Activated CD8-positive, alpha-beta memory T cell treated with anti-CD3 and anti-CD28 coated beads, Interleukin-2, amount 10 ng/mL, durations not matched to agents 7 days and 5 days (primary cell): ENCODE measurements at places on chromosomes 16 and 17. TPM values are rescaled to one million over a fixed set of nuclear protein-coding genes. Genes with fewer than 3 reads are reported as not detected.

GRCh38 chr17:2453325-2453724 lies 52.5 kb upstream of the MNT start:
- H3K4me3 ChIP-seq = no peak overlapping the region
- peaks cover 5% of the 10 kb centered on the region for H3K4me1 ChIP-seq
- H3K27me3 ChIP-seq = no peaks in the 10 kb centered on the region
- no peak for DNase-seq
- H3K27ac ChIP-seq = no peak overlapping the region

- H3K4me3 ChIP-seq = no peak overlapping the region
- no peaks in the 10 kb centered on the region for H3K36me3 ChIP-seq
- no peak for DNase-seq
- H3K4me1 ChIP-seq = peaks cover 3% of the 10 kb centered on the region
These were observed 74.6 kb downstream of the AMFR start for GRCh38 chr16:56350491-56351405.

DNA sequence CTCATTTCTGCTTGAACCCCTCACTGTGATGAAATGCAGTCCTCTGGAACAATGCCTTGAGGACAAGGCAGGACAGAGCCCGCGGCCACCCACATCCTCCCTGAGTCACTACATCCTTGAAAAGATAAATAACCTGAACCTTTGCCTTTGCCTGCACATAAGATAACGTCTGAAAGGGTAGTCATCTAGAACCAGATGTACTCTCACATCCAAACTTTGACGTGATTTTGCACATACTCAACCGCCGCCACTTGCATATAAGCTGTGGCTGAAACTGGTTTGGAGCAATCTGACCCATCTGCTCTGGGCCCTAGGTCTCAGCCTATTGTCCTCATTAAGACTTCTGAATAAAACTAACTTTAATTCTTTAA lies 252.1 kb downstream of the PHKB start:
- DNase-seq = peak; percentile 78
- no peaks in the 10 kb centered on the region for H3K36me3 ChIP-seq
- H3K4me3 ChIP-seq = no peak overlapping the region
- H3K4me1 ChIP-seq = peaks cover 23% of the 10 kb centered on the region

DNA sequence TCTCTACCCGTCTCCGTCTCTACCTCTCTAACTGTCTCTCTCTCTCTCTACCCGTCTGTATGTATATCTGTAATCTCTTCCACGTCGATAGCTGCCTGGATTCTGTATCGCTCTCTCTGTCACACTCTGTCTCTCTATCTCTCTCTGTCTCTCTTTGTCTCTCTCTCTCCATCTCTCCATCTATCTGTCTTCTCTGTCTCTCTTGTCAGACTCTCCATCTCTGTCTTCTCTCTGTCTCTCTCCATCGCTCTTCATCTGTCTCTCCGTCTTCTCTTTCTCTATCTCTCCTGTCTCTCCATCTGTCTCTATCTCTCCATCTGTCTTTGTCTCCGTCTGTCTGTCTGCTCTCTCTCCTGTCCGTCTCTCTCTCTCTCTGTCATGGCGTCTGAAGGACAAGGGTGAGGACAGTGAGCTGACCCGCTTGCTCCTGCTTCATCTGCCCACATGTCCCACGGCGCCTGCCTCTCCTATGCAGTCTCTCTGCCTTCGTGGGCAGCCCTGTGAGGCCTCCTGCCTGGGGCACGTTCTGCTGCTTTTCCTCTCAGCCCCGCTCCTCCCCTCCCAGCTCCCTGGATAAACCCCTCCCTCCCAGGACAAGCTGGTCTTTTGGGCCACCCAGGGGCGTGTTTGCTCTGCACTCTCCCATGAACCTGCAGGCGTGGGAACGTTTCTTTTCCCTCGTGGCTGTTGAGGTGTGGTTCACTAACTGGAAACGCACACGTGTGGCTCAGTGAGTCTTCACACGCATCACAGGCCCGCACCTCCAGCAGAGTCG lies 18.9 kb downstream of the ACSF3 start:
- DNase-seq = no peak
- H3K27me3 ChIP-seq = no peaks in the 10 kb centered on the region
- H3K27ac ChIP-seq = no peak overlapping the region
- H3K4me1 ChIP-seq = peaks cover 38% of the 10 kb centered on the region
- no peak overlapping the region for H3K4me3 ChIP-seq
- peaks cover 29% of the 10 kb centered on the region for H3K36me3 ChIP-seq

DNA sequence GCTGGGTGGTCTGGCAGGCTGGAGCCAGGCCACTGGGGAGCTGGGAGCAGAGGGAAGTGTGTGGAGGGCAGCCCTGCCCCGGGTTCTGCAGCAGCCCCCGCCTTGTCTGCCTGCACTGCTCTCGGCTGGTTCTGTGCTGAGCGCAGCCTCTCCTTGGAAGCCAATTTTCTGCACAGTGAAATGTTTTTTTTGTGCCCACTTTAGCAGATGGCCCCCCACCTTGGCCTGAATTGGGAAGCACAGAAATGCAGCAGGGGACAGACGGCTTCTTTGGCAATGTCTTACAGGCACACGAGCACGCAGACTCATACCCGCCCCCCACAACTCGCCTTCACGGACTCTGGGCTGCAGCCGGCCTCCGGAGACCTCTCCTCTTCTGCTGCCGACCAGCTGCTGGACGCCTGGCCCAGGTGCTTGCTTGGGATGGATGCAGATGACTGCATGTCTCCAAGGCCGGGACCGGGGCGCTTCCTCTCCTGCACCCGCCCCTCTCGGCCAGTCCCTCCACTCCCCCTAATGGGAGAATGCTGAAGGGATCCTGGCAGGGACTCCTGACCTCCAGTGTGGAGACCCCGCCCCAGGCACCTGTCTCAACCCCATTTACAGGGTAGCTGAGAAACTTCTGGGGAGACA lies 14.8 kb downstream of the NPTX1 start:
- H3K36me3 ChIP-seq = no peaks in the 10 kb centered on the region
- peaks cover 22% of the 10 kb centered on the region for H3K4me1 ChIP-seq
- peaks cover 44% of the 10 kb centered on the region for H3K27me3 ChIP-seq
- no peak overlapping the region for H3K27ac ChIP-seq
- no peak for DNase-seq

DNA sequence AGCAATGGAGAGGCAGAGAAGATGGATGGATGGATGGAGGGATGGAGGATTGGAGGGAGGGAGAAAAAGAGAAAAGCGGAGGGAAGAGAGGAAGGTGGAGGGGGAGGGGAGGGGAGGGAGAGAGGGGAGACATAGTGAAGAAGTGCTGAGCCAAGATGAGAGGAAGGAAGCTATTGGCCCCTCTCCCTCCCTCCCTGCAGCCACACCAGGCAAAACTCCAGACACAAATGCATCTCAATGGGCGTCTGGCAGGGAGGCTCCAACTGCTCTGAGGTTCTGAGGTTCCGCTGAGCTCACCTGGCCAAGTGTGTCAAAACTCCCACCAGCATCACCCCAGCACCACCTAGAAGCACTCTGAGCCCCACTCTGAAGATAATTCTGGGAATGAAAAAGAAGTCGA lies 26.9 kb upstream of the PHB1 start:
- H3K4me3 ChIP-seq = no peak overlapping the region
- no peak overlapping the region for H3K27ac ChIP-seq
- H3K36me3 ChIP-seq = no peaks in the 10 kb centered on the region
- DNase-seq = no peak
- peaks cover 32% of the 10 kb centered on the region for H3K27me3 ChIP-seq

GRCh38 chr16:74740795-74741304 lies 33.8 kb downstream of the FA2H start:
- no peaks in the 10 kb centered on the region for H3K27me3 ChIP-seq
- H3K36me3 ChIP-seq = no peaks in the 10 kb centered on the region
- DNase-seq = no peak
- H3K4me1 ChIP-seq = no peaks in the 10 kb centered on the region
- H3K4me3 ChIP-seq = no peak overlapping the region

DNA sequence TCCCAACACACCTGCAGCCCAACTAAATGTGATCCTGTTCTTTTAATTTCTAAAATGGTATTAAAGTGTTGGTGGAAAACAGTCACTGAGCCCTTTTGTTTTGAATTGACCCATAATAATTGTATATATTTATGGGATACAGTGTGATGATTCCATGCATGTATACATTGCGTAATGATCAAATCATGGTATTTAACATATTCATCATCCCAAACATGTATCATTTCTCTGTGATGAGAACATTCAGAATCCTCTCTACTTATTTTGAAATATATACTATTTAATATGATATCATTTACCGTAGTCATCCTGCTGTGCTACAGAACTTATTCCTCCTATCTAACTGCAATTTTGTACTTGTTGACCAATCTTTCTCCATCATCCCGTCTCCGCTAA lies 14.0 kb upstream of the MYH10 start:
- peaks cover 18% of the 10 kb centered on the region for H3K27me3 ChIP-seq
- no peak overlapping the region for H3K4me3 ChIP-seq
- H3K27ac ChIP-seq = no peak overlapping the region
- no peaks in the 10 kb centered on the region for H3K36me3 ChIP-seq

GRCh38 chr17:27743281-27743885 lies 56.9 kb downstream of the NOS2 start:
- H3K27ac ChIP-seq = no peak overlapping the region
- no peaks in the 10 kb centered on the region for H3K4me1 ChIP-seq
- no peaks in the 10 kb centered on the region for H3K36me3 ChIP-seq

DNA sequence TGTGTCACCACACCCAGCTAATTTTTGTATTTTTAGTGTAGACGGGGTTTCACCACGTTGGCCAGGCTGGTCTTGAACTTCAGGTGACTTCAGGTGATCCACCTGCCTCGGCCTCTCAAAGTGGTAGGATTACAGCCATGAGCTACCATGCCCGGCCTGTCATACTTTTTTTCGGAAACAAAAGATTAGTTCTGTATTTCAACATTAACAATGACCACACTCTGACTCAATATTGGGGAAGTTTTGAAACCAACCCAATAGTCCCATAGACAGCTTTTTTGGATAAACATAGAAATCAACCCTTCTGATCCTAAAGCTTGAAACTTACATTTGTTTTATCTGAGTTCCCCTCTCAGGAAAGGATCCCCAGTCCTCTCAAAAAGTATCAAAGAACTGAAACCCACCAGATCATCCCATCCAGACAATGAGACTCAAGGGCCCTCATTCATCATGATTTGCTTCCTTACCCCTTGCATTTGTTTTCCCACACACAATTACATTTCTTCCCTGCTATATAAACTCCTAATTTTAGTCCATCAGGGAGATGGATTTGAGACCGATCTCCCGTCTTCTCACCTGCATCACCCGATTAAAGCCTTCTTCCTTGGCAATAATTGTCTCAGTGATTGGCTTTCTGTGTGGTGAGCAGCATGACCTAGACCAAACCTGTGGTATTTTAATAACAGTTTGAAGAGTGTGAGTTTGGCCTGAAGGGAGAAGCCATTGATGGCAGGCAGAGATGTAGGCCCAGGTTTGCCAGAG lies 7.2 kb upstream of the AGRP start:
- H3K4me3 ChIP-seq = no peak overlapping the region
- no peaks in the 10 kb centered on the region for H3K4me1 ChIP-seq
- DNase-seq = no peak
- H3K27ac ChIP-seq = no peak overlapping the region
- H3K27me3 ChIP-seq = no peaks in the 10 kb centered on the region

GRCh38 chr16:24624102-24624501 lies 84.7 kb downstream of the RBBP6 start:
- no peaks in the 10 kb centered on the region for H3K36me3 ChIP-seq
- H3K4me3 ChIP-seq = no peak overlapping the region
- H3K4me1 ChIP-seq = no peaks in the 10 kb centered on the region

DNA sequence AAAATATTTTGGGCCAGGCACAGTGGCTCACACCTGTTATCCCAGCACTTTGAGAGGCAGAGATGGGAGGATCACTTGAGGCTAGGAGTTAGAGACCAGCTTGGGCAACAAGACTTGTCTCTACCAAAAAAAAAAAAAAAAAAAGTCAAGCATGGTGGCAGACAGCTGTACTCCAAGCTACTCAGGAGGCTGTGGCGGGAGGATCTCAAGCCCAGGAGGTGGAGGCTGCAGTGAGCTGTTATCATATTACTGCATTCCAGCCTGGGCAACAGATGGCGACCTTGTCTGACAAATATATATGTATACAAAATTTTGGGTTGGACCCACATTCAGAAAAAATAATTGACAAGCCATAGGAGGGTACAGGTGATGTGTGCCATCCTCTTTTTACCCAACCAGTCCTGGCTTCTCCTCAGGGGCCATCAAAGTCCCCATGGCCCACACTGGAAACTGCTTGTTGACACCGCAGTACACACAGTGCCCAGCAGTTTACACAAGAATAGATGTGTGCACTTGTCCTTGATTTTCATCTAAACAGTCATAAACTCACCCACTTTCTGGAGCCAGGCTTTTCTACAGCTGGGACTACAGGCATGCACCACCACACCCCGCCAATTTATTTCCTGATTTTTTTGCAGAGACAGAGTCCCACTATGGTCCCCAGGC lies 1.7 kb downstream of the CES2 start:
- peak overlapping the region; percentile 33 for H3K27ac ChIP-seq
- peaks cover 47% of the 10 kb centered on the region for H3K4me1 ChIP-seq
- H3K27me3 ChIP-seq = no peaks in the 10 kb centered on the region

GRCh38 chr17:74024871-74025531 lies 178.5 kb upstream of the RPL38 start:
- no peak overlapping the region for H3K4me3 ChIP-seq
- H3K36me3 ChIP-seq = no peaks in the 10 kb centered on the region
- H3K27ac ChIP-seq = no peak overlapping the region

- H3K4me1 ChIP-seq = peaks cover 9% of the 10 kb centered on the region
- no peak for DNase-seq
- peaks cover 6% of the 10 kb centered on the region for H3K36me3 ChIP-seq
- no peak overlapping the region for H3K4me3 ChIP-seq
These were observed 163.7 kb downstream of the CYB561 start for GRCh38 chr17:63282455-63282854.

DNA sequence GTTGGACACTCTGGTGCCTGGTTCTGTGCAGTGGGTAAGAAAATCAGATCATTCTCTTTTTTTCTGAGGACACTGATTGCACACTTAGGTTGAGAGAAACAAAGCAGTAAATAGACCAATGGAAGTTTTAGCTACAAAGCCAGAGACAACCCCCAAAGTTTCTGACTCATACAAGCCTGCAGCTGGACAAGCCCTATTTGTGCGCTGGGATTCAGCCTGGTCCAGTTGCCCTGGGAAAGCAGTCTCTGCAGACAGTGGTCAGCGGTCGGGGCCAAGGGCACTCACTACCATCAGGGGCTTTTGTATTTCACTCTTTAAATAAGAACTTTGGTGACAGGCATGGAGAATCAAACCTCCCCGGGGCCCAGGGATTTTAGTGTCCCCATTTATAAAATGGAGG lies 6.0 kb upstream of the RHBDL3 start:
- no peak overlapping the region for H3K27ac ChIP-seq
- H3K4me3 ChIP-seq = no peak overlapping the region
- H3K4me1 ChIP-seq = no peaks in the 10 kb centered on the region
- H3K36me3 ChIP-seq = no peaks in the 10 kb centered on the region
- no peak for DNase-seq
- H3K27me3 ChIP-seq = peaks cover 57% of the 10 kb centered on the region

- H3K27me3 ChIP-seq = peaks cover 8% of the 10 kb centered on the region
- no peak overlapping the region for H3K4me3 ChIP-seq
- no peak overlapping the region for H3K27ac ChIP-seq
- no peaks in the 10 kb centered on the region for H3K36me3 ChIP-seq
- no peak for DNase-seq
- H3K4me1 ChIP-seq = peaks cover 4% of the 10 kb centered on the region
These were observed 44.6 kb upstream of the ADCY9 start for GRCh38 chr16:4160658-4161430.

GRCh38 chr17:72407931-72408330 lies 287.1 kb downstream of the SOX9 start:
- H3K4me3 ChIP-seq = no peak overlapping the region
- no peak for DNase-seq
- H3K27me3 ChIP-seq = no peaks in the 10 kb centered on the region

GRCh38 chr17:67211742-67212141 lies 33.3 kb downstream of the HELZ start:
- no peak overlapping the region for H3K4me3 ChIP-seq
- DNase-seq = no peak

MYL4 gene
- not detected for total RNA-seq

TNK1 gene
- 0.54 TPM for total RNA-seq

PPP1R1B gene
- total RNA-seq = not detected

CNTROB gene
- total RNA-seq = 56.8 TPM

GRIN2C gene
- 0.09 TPM for total RNA-seq

BAHCC1 gene
- 0.23 TPM for total RNA-seq

ORC6 gene
- 61.3 TPM for total RNA-seq
